Stimulated activated CD4-positive, alpha-beta T cell treated with anti-CD3 and anti-CD28 coated beads, Interleukin-4, amount 100 ng/mL, for 48 hours (primary cell): ENCODE measurements at places on chromosomes 1 and 21.

- DNase-seq, result no peak
Observed at GRCh38 chr1:74083128-74083527, 114.8 kb downstream of the LRRIQ3 start.

DNA sequence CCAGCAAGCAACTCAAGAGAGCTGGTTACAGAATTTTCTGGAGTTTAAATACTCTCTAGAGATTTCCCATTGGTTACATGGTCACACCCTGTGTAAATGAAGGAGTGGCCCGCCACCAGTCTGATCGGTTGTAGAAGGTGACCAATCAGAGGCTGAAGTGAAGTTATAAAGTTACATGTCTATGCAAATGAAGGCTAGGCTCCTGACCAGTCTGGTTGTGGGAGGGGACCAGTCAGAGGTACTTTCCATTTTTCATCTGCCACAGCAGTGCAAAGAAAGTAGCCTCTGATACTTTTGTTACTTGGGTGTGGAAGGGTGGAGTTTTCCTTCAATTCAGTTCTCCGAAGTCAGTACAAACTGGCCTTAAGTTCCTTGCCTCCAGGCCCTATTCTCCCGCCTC is 273.7 kb downstream of the BARHL2 start:
- no peak for DNase-seq

DNA sequence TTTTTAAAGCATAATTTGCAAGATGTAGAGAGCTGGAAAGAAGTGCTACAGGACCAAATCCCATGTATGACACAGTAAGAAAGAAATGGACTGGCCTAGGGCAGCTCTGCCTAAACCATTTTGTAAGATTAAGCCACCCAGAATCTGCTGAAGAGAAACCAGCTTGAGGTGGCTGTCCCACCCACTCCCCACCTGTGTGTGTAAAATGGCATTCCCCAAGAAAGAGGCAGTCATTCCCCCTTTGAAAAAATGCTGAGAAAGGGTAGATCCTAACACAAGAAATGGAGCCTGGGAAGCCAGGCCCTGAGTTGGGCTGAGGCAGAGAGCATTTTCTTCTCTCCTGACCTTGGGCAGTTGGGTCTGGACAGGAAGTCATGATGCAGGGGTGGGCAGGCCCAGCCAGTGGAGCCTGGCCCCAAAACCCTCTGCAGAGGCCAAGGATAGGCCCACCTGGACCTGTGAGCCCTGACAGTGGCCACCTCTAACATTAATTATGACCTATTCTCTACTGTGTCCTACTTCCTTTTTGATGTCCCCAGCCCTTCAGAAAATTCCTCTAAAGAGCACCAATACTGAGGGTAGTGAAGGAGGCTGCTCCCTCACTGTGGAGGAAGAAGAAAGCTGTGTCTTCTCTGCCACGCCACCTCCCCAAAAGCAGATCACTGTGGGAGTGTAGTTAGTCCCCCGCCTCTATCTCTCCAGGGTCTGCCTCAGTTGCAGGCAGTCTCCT is 94.0 kb downstream of the EDEM3 start:
- no peak for DNase-seq

DNA sequence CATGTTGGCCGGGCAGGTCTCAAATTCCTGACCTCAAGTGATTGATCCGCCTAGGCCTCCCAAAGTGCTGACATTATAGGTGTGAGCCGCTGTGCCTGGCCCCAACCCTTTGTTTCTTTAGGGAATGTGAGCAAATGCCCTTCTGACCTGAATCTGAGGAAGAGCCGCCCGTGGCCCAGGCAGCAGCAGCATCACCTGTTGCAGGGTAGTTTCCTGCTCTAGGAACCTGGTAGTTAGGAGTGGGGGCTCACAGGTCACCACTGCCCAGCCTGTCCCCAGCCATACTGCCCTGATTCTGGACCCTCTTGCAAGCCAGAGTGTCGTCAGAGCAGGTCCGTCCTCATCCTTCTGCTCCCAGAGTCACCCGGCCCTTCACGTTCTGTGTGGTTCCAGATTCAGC is 13.0 kb downstream of the YBEY start:
- DNase-seq, result no peak

DNA sequence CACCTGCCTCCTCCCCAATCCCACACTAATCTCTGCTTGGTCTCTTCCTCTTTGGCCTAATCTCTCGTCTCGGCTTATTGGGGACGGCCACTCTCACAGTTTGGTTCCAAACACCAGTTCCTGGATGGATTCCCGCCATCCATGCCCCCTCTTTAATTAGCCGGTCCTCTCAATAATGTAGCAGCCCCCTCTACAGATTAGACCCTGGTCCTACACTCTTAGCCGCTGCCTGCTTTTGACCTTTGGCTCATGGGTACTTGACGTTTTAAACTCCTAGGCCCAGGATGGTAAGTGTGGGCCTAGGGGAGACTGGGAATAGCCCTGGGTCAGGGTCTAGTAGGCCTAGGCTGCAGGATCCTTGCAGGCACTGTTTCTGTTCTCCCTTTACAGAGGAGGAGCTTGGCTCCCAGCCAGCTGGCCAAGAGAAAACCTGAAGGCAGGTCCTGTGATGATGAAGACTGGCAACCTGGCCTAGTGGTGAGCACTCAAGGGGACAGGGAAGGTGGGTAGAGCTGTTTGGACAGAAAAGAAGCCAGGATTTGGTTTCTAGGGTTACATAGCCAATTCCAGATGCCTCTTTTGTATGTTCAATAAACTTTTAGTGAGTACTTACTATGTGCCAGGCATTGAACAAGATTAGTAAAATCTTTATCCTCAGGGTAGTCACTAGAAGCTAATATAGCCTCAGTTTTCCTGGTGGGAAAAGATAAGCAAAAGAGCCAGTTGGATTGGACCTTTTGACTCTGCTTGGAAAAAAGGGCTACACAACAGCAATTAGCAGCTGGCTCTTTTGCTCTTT is 758 bp downstream of the RAD54L start:
- DNase-seq, result peak; percentile 35
